ENCODE measurements at places on chromosomes 6 and 20.
A peak's percentile ranks its signal among the peaks of the same experiment; 100 is the strongest.

GRCh38 chr6:134902936-134903335 lies 47.0 kb downstream of the ALDH8A1 start:
- no peak for DNase-seq

DNA sequence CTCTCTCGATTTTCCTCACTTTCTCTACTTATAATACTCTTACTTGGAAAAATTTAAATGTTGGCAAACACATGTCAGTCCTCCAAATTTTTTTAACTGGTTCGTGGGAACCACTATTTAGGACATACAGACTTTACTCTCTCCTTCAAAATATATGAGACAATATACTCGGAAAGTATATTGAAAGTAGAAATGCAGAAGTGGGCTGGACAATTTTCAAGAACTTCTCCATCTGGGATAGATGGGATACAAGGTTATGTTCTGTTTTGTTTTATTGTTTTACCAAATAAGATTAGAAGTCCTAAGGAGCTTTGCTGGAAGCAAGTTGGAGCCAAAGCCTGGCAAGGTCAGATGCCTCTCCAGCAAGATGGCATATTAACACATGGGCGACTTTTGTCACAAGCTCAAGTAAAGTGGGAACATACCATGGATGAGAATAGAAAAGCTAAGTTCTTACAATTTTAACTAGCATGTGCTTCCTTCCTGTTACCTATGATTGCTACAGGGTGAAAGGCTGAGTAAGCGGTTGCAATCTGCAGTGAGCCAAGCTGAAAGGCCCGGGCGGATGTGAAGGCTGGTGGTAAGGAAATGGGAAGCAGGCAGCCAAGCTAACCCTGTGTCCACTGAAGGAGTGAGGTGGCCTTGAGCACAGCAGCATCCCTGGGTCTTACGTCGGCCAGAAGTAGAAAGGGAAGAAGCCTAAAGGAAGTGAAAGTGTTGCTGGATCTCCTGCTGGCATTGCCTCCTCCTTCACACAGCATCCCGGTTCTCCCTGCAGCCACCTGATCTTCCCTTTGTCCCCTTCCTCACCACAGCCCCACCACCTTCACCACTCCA lies 7.1 kb downstream of the MAP3K5 start:
- DNase-seq, result peak; percentile 48

- peak; percentile 13 for DNase-seq
These were observed 642.1 kb downstream of the EPHA7 start for GRCh38 chr6:92777146-92777740.

DNA sequence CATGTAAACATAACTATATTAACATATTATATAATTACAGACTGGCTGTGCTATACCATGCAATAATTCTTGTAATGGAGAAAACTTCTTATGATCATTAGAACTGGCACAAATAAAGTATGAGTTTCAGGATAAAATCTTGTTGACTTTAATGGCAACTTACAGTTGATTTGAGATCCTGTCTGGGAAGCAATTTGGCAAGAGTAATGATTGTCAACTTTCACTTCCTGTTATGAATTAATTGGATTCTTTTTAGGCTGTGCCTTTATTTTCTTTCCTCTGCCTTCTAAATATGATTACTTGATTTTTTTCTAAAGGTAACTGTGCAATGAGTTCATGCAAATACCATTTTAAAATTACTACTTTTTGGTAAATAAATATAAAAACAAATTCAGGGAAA lies 158.1 kb upstream of the B3GAT2 start:
- no peak for DNase-seq

DNA sequence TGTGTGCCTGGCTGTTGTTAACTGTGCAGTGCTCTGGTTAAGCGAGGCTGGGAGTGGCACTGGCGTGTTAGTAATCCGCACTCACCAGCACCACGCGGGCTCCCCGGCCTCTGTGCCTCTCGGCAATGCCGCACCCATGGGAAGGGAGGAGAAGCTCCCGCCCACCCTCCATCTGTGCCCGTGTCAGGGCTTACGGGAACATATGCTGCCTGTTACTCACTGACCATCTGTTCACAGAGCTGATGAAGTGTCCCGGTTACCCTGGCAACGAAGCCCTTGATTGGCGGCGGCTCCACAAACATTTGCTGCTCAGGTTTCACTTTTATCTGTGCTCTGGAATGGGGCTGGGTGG lies 114.7 kb downstream of the PSMB1 start:
- DNase-seq, result peak; percentile 81

DNA sequence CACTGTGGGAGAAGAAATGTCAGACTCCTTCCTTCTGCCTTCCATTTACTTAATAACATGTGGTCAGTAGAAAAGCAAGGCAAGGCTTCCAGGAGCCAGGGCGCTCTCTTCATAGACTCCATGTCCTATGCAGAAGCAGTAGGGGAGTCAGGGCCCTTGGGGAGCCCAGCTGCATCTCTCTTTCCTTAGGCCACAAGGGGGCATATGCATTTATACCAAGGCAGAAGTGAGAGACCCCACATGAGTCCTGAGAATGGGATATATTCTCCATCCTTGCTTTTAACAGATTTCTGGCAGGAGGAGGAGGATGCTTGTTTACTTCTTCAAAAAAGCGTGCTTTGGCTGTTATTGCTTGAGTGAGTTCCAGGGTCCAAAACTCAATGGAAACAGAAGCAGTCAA lies 198.5 kb downstream of the HIVEP2 start:
- peak; percentile 14 for DNase-seq

- no peak for DNase-seq
These were observed 373.3 kb downstream of the CDKAL1 start for GRCh38 chr6:20907486-20908071.

DNA sequence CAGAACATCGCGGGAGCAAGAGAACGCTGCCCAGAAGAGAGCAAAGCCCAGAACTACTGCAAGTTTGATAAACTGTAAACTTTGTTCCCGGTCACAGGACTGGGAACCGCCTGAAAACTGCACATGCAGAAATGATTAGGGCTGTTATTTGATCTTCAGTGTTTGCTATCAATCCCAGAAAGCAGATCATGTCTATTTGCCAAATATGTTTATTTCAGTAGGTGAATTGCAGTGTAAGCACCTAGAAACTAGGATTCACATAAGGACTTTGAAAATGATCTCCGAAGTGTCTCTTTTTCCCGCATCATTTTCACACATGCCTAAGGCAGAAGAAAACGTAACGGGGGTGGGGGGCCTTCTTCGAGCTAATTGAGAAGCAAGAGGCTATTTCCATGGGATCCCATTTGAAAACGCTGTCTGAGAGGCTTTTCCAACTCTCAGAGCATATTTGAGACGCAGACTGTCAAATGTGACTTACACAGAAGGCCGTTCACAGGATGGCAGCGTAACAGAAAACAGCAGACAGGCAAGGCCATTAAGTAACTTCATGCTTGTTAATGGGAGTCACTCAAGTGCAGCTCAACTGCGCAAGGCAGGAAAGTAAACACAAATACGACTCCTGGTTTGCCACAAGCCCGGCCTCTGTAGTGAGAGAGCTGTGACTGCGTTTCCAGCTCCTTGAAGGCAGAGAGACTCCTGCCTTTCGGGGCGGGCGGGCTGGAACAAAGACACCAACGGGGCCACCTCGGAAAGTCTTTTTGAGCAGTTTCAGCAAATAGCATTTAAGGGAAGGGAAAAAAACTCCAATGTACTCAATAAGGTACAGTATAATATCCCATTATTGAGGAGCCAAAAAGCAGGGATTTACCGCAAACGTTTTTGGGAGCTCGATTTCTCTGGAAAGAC lies 144.7 kb upstream of the ZNF217 start:
- DNase-seq, result peak; percentile 89

- peak; percentile 34 for DNase-seq
These were observed 8.5 kb downstream of the TRIM15 start for GRCh38 chr6:30171677-30172471.
